Hematopoietic multipotent progenitor cell (in vitro differentiated cells): ENCODE measurements at places on chromosomes 7 and 10. TPM values are rescaled to one million over a fixed set of nuclear protein-coding genes. Genes with fewer than 3 reads are reported as not detected.

- DNase-seq, result no peak
Observed at GRCh38 chr7:117010375-117011133, 57.3 kb downstream of the ST7 start.

- no peak for DNase-seq
Observed at GRCh38 chr7:144937199-144937598, 101.3 kb upstream of the TPK1 start.

GRCh38 chr10:85175635-85176034, 847.2 kb downstream of the CCSER2 start:
- DNase-seq, result no peak

- DNase-seq, result peak; percentile 88
Observed at GRCh38 chr7:6392712-6393666, 54.8 kb downstream of the DAGLB start.

DNA sequence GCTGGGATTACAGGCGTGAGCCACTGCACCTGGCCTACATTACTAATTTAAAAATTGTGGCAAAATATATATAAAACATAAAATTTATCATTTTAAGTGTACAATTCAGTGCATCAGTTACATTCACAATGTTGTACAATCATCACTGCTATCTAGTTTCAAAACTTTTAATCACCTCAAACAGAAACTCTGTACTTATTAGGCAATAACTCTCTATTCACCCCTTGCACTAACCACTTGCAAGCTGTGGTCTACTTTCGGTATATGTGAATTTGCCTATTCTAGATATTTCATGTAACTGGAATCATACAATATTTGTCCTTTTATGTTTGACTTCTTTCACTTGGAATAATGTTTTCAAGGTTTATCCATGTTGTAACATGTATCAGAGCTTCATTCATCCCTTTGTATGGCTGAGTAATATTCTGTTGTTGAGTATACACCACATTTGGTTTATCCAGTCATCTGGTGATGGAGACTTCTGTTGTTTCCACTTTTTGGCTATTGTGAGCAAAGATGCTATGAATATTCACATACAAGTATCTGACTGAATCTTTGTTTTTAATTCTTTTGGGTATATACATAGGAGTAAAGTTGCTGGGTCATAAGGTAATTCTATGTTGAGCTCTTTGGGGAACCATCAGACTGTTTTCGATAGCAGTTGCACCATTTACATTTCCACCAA, 14.3 kb upstream of the ELOVL3 start:
- no peak for DNase-seq

DNA sequence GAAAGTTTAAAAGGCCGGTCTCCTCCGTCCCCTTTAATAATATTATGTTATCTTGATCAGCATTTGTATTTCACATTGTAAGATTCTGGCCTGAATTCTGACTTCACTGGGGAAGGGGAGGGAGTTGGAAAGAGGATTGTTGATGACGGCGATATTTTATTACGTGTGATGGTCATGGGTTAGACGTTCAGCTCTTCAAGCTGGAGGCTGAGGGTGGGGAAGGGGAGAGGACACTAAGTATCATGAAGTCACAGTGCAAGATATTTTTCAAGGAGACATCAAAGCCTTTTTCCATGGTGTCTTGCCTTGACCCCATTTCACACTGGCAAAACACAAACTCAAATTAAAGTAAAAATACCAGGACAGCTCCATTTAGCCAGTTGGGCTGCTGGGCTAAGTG, 126.7 kb downstream of the WDR11 start:
- DNase-seq, result no peak

DNA sequence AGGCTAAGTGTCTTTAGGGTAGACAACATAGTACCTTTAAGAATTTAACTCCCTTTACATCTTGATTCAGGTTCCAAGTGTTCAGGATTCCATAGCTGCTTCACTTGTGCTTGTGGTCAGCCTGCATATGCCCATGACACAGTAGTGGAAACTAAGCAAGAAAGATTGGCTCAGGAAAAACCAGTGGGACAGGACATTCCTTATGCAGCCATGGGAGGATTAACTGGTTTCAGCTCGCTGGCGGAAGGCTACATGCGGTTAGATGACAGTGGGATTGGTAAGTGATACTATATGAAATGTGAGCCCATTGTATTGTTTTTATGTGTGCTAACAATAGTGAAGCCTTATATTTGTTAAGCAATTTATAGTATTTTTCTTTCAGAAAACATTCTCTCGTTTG, 11.3 kb downstream of the FAM221A start:
- DNase-seq, result no peak

- no peak for DNase-seq
Observed at GRCh38 chr7:84697506-84697905, 489.4 kb downstream of the SEMA3D start.

DNA sequence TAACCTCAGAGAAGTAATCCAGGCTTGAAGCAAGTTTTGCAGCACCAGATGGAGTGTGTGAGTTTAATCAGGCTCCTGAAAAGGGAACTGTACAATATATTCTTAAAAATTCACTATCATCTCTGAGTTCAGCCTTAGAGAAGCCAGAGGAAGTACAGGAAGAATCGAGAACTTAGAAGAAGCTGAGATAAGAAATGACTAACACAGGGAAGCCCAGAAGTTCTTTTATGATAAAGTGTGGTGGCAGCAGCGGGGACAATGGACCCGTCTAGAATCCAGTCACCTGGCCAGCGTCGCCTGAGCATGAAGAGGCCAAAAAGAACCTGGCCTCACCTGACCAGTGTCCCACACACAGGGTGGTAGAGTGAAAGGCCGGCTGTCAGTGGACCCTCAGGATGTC, 161.0 kb downstream of the USP6NL start:
- peak; percentile 78 for DNase-seq

GRCh38 chr10:17650416-17650815, 6.5 kb downstream of the STAM start:
- no peak for DNase-seq

GRCh38 chr7:113199841-113200240, 81.5 kb upstream of the SMIM30 start:
- no peak for DNase-seq

GRCh38 chr7:139532636-139533155, 9.2 kb downstream of the CLEC2L start:
- no peak for DNase-seq

GRCh38 chr10:35636956-35637355, 5.1 kb downstream of the FZD8 start:
- no peak for DNase-seq

DNA sequence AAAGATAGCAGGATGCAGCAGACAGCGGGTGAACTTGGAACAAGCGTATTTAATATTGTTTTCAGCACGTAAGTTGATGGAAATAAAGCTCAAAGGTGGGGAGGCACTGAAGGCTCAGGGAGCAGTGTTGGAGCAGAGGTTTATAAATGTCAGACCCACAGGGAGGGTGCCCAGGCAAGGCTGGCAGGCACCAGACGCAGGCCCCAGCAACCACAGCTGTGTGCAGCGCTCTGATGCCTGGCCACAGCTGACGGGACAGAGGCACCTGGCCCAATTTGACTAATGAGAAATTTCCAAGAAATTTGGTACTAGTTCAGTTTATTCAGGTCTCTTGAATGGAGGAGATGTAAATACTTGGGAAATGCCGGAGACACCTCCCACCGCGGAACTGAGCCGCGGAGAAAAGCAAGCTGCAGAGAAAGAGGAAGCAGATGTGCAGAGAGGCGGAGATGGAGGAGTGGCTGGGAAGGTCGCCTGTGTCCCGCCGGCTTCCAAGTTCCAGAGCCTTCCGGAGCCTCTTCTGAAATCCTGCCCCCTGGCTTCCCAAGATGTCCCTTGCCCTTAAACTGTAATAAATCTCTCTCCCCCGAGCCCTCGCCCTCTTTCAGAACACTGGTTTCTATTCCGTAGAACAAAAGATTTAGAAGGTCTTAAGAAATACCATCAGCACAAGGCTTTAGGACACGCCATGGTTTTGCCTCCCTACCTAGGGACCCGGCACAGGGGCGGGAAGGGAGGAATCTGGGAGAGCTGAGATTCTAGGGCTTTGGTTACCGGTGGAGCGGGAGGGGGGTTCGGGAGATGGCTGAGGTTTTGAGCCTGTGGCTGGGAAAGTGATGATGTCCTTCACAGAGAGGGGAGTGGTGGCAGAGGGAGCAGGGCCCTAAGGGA, 38.4 kb upstream of the PLXNA4 start:
- DNase-seq, result peak; percentile 65

GRCh38 chr10:107767185-107767584, 602.7 kb upstream of the SORCS1 start:
- DNase-seq, result no peak

DNA sequence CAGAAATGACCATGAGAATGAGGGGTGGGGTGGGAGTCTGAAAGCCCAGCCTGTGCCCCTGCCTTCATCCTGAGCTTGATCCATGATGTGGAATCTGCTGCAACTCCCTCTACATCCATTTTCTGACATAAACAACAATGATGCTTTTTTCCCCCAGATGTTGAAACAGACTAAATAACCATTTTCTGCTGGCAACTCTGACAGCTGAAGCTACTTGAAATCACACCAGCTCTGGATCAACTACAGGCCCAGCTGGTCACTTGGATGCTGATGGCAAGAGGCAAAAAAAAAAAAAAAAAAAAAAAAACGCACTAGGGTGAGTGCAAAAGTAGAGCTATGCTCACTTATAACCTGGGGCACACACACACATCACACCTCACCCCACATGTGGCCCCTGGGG, 74.2 kb downstream of the FAM107B start:
- no peak for DNase-seq

DNA sequence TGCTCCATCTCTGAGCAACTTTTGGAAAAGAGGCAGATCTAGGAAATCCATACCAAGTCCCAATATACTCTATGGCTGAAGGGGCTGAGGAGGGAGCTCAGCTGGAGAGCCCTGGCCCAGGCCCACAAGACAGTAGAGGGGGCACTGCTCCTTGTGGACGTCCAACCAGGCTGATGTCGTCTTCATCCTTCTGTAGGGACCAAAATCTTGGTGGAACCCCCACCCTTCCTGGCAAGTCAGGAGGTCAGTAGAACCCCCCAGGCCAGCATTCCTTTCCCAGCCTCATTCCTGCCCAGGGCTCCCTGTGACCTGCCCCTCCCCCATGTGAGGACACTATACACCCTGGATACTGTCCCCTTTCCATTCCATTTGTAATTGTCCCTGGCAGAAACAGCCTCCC, 152.0 kb downstream of the PLXNA4 start:
- no peak for DNase-seq

DNA sequence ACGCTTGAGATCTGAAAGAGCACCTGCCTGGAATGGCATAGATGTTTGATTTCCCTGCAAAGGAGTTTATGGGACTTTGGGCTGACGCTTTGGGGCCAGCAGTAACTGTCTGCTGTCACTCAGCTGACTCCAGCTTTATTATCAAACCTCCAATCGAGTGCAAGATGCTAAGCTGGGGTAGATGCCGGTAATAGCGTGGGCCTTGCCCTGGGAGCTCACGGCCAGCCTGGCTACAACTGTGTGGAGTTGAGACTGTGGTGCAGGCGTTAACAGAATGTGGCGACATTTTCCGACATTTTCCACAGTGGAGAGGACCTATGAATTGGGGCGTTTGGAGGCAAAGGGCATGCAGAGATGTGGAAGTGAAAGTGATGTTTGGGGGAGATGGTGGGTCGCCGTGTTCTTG, 1.3 kb downstream of the CHST12 start:
- DNase-seq, result no peak

DNA sequence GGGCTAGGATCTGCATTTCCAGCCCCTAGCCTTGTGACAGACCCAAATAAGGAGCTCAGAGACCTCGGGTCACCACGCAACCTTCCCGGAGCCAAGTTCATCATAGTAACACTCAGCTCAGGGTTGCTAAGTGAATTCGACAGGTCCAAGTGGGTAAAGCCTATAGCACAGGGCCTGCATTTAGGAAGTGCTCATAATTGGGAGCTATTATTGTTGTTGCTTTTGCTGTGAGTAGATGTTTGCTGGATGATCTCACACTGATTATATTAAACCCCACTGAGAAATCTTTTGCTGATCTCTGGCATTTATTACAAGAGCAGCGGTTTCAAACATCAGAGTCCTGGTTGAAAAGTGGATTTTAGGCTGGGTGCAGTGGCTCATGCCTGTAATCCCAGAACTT, 20.3 kb upstream of the SAR1A start:
- DNase-seq, result no peak

DNA sequence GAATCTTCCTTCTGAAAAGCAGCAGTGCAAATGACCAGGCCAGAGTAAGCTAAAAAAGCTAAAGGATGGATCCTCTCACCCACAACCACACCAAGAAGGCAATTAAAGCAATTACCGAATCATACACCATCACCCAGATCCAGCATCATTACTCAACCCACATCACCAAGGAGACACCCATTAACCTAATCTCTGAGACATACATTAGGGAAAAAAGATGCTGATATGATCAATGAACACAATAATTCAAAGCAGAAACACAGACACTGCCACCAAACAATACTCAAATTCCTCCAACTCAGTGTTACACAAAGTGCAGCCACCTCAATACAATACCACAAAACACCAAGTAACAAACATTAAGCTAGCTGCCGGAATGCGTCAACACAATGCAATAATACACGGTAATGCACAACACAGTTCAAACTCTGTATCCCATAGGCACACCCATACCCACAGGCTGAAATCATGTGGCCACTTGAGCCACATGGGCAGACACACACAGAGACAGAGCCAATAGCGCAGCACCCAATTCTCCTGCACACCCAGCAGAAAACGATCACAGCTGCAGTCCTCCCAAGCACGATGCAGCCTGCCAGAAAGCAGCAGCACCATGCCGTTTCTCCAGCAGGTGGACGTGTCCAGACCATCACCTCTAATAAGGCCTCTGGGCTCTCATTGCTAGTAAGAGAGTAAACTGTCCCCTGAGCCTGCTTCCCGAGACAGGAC, 21.5 kb downstream of the PAX2 start:
- no peak for DNase-seq

GRCh38 chr10:71255808-71256660, 43.7 kb downstream of the UNC5B start:
- DNase-seq, result no peak

DNA sequence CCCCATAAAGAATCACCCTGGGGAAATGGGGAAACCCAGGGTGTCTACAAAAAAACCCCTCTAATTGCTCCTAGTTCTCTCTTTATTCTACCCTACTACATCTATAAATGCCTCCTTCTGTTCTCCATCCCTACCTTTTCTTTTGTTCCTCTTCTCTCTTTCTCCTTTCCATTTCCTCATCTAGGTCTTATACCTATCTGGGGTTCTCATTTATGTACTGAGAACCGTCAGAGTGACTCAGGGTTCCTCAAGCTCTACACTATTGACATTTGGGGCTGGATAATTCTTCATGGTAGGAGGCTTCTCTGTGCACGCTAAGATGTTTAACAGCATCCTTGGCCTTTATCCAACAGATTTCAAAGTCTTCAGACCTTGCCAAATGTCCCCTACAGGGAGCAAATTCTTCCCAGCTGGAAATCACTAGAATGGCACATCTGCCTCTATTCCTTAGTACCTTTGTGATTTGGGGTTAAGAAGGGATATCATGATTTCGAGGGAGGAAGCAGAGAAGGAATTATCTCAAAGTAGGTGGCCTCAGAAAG, 137.4 kb upstream of the PTN start:
- DNase-seq, result no peak

Gene OR2A5
- total RNA-seq, result not detected

Gene CYP2E1
- 0.81 TPM for total RNA-seq

Gene SRI
- total RNA-seq, result 52.0 TPM

Gene RNLS
- 8.6 TPM for total RNA-seq

Gene TMEM270
- not detected for total RNA-seq

Gene NPFFR1
- total RNA-seq, result under 0.01 TPM

Gene HMX3
- total RNA-seq, result not detected

Gene HK1
- 50.6 TPM for total RNA-seq

Gene OPN4
- total RNA-seq, result not detected

Gene PRPS1L1
- total RNA-seq, result under 0.01 TPM

Gene AMPH
- total RNA-seq, result not detected

Gene NUP205
- total RNA-seq, result 36.9 TPM

Gene MRPL43
- 81.6 TPM for total RNA-seq
